ENCODE measurements at places on chromosomes 7 and 10.

DNA sequence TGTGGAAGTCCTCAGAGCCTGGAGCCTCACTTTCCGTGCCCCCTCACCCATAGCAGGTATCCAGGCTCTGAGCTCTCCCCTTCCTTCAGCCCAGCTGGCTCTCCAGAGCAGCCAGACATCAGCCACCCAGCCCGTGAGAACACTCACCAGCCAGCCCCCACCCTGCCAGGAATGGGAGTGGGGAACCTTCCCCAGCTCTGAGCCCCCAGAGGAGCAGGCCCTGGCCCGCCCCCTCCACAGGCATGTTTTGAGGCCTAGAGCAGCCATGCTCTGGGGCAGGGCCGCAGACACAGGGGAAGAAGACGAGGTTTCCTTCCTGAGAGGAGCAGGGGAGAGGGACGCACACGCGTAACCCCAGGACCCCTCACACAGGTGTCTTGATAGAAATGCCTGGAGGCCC, 70.0 kb upstream of the COL13A1 start:
- DNase-seq, result no peak

DNA sequence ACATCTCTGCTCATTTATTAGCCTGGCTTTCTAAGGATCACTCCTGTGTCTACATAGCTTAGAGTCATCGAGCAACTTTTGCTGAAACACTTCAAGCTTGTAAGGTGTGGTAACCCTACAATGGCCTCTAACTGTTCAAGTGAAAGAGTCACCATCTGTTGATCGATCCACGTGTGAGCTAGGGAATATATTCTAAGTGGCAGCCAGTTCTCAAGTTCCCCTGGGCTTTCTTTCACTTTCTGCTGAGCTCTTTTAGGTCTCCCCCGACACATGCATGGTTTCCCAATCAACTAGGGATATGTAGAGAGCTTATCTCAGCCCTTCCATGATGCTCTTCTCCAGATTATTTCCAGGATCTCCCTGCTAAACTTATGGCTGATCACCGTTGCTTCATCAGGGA, 15.5 kb downstream of the AOAH start:
- DNase-seq, result no peak

DNA sequence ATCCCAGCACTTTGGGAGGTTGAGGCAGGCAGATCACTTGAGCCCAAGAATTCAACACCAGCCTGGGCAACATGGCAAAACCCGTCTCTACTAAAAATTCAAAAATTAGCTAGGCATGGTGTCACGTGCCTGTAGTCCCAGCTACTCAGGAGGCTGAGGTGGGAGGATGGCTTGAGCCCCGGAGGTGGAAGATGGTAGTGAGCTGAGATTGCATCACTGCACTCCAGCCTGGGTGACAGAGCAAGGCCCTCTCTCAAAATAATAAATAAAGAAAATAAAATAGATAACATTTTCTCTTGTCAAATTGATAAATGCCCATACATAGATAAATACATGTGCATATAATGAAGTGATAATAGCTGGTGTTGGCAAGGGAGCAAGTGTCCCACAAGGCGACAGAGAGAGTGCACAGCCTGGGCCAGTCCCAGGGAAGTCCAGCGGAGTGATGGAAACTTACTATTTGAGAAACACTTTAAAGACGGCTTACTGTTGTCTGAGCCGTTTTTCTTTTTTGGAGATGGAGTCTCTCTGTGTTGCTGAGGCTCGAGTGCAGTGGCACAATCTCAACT, 33.4 kb upstream of the DLG5 start:
- DNase-seq, result no peak

DNA sequence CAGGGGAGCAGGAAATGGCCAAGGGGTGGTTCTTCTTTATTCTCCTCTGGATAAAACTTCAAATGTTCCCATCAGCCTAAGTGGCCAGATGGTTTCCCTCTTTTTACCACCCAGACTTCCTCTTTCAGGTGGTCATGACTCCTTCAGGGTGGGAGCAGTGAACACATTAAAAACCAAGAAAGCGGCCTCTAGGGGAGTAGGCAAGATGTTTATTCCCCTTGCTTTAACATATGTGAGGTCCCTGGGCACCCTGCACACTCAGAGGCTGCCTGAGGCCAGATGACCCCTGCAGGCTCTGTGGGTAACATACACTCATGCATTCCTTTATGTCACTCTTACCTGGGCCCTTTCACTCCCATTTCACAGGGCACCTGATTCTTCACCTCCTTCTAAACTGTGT, 357.4 kb downstream of the ABCA13 start:
- no peak for DNase-seq

DNA sequence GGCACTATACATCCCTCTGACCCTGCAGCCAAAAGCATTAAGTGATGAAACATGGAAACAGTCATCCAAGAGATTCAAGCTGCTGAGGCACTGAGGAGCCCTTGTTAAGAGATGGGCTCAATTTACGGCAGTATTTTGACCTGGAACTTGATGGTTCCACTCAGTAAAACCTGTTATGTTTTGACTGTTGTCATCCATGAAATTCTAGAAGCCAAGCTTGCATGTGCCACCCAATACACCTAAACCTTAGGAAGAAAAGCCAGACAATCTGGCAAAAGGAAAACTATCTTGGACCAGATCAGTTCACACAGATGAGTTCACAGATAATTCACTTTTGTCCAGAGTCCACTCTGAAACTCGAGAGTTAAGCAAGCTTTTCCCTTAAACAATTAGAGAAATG, 53.2 kb downstream of the ICA1 start:
- DNase-seq, result no peak

GRCh38 chr10:117316701-117317100, 58.5 kb downstream of the PDZD8 start:
- no peak for DNase-seq

Data from RWPE1 (cell line).